GM20000 (cell line): ENCODE measurements at places on chromosomes 4 and X.

DNA sequence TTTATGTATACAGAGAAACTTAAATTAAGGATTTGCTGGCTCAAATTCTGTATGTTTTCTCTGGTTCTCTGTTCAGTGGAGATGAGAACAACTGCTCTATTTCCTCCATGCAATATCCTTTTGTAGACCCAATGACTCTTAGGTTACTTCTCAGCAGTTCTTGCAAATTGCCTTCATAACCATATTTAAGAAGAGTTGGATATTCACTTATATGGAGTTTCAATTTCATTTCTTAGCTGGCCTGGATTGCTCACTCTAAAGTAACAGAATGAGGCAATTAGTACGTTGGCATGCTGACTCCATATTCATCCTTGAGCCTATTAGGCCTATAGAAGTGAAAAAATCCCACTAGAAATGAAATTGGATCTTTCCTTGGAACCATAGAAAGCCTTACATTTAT, 93.6 kb downstream of the DOCK11 start:
- DNase-seq = no peak

DNA sequence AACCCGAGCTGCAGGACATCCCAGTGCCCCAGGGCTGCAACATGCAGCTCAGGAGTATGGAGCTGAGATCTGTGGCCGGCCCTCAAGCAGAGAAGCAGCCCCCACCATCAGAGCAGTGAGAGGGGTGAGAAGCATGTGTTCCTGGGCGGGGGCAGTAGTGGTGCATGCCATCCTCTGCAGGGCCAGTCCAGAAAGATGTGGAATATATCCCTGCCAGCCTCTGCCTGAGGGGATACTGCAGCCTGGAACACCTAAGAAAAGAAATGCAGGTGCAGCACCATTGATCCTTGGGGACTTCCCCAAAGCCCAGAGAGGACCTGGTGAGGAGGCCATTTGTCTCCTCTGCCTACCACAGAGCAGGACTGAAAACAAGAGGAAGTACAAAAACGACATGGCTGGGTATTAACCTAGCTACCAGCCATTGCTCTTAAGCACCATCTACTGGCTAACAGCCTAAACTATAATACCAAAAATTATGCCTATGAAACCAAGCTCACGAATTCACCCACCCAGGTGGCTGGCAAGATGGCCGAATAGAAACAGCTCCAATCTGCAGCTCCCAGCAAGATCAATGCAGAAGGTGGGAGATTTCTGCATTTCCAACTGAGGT, 158.8 kb downstream of the ADGRA3 start:
- peak; percentile 10 for DNase-seq

GRCh38 chrX:78514852-78515251, 144.3 kb downstream of the RTL3 start:
- peak; percentile 2 for DNase-seq

- DNase-seq = peak; percentile 15
These were observed at the start of gene PGRMC2 for GRCh38 chr4:128287141-128287870. Gene PGRMC2, minus strand, starts transcription at chr4:128287813. Its CDS starts 23 bp downstream, at chr4:128287790.

- DNase-seq = no peak
These were observed 123.3 kb upstream of the STIM2 start for GRCh38 chr4:26737385-26737784.

- DNase-seq = no peak
These were observed 751 bp upstream of the DOK7 start for GRCh38 chr4:3462321-3462789.

- DNase-seq = no peak
These were observed 76.8 kb downstream of the COMMD8 start for GRCh38 chr4:47386561-47387235.

GRCh38 chr4:173237762-173238161, 69.2 kb downstream of the GALNT7 start:
- no peak for DNase-seq

GRCh38 chr4:8129785-8130184, 28.8 kb downstream of the ABLIM2 start:
- no peak for DNase-seq

DNA sequence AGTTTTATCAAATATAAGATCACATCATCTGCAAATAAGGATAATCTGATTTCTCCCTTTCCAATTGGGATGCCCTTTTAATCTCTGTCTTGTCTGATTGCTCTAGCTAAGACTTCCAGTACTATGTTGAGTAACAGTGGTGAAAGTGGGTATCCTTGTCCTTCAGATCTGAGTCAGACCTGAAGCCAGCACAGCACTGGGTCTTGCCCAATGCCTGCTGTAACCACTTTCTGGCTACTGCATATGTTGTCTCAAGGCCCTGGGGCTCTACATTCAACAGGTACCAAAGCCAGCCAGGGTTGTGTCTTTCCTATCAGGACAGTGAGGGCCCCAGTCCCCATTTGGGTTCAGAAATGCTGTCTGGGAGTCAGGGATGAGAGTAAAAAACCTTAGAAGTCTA, 90.3 kb downstream of the CYSLTR1 start:
- no peak for DNase-seq

- no peak for DNase-seq
These were observed at the start of gene CFAP47 for GRCh38 chrX:35919536-35920309. Gene CFAP47, plus strand, starts transcription at chrX:35919734. Its CDS starts 66 bp downstream, at chrX:35919800.

- DNase-seq = no peak
These were observed 291.2 kb downstream of the ASMT start for GRCh38 chrX:1906028-1906427.

DNA sequence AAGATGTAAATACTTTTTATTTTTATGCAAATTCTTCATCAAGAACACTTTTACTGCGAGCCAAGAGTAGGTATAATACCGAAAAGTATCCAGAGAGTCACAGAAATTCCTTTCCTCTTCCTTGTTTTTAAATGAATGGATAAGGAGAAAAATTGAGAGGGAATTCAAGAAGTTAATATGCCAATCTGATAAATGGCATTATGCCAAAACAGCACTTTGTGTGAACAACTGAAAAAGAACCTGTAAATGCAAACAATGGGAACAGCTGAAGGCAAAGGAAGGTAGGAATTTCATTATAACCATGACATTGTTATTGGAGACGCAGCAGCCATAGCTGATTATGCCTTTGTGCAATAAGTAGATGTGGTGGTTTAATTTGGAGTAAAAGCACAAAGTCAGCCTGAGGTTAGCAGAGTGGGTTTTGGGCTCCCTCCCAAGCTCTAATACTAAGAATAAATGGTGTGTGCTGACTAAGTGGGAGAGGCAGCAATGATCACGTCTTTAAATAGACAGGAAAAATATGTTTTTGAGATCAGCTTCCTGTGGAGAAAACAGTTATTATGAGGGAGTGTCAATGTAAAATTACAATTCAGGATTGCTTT, 209.8 kb upstream of the NDST4 start:
- DNase-seq = no peak

DNA sequence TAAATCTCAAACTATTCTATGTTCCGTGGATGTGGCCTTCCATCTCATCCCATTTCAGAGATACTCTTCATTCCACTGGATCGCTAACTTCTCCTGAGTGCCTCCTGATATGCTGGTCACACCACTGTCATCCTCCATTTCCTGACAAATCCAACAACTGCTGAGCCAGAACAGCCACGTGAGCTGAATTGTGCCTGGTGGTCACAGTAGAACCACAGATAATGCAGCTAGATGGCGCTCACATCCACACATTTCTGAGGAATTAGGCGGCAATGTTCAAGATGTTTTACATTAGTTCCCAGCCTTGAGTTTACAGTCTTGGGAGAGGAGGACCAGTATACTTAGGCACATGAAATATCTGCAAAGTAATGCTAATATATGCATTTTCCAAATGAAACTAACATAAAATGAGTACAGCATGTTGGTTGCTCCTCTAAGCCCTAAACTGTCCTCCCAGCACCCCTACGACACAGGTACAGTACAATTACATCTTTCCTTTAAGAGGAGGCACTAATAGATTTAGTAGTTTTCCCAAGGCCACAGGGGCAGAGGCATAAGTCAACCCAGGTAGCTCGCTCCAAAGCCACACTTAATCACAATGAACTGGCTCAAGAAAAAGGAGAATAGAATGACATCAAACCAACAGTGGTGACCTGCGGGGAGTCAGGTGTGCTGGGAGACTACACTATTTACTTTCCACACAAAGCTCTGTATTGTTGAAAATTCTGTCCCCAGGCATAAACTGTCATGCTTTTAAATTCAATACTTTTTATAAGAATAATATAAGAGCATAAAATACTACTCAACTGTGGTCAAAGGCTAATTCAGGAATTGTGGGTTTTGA, 134.2 kb downstream of the CHIC2 start:
- peak; percentile 61 for DNase-seq

DNA sequence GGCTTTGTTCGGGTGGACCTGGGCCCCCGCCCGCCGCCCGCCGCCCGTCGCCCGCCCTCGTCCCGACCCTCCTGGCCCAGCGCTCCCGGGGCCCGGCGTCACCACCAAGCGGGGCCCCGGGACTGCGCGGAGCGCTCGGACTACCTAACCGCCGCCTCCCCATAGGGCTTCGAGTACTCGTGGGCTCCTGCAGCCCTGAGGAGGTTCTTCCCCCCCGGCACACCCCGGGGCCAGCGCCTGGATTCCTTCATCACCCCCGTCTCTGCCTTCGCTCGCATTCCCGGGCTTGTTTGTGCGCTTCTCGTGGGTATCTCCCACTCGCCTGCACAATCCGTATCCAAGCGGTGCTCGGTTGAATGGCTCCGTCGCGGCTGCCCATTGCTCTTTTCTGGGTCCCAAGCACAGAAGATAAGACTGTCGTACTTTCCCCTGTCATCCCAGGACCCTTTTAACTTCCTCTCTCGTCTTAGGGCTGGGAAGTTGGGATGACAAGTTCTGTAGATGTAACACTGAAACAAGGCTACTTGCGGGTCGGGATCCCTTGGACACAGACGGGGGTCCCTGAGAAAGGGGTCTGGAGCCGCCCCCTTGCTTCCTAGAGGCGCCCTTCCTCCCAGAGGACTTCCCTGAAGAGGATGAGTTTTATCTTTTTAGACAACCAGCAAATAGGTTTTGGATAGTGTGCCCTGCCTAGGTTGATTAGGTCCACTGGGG, 565 bp downstream of the MOB1B start:
- peak; percentile 67 for DNase-seq

DNA sequence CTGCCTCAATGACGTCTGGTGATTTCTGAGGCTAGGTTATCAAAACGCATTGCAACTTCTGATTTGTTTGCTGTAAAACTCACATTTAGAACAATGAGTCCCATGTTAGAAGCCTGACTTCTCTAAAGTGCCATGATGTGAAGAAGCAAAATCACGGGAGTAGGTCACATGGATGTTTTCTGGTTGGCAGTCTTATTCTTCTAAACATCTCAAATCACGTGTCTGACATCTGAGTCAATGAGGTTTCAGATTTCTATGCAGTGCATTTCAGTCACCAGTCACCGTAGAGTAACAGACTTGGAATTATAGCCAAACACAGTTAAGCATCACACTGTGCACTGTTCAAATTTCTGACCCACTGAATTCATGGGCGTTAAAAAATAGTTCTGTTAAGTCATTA, 482.1 kb downstream of the TMA16 start:
- DNase-seq = no peak

DNA sequence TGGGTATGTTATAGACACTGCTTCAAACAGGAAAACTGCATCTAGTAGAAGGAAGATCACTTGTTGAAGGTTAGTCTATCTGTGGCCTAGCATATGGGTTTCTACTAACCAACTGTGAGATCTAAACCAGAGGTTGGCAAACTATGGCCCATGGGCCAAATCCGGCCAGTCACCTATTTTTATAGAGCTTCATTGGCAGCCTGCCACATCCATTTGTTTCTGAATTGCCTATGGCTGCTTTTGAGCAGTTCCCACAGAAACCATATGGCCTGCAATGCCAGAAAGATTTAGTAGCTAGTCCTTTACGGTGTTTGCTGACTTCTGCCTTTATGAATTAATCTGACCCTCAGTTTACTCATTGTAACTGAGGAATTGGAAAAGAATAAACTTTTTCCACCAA, 71.1 kb downstream of the MID1 start:
- no peak for DNase-seq
